ENCODE measurements at places on chromosomes 2 and 18.

DNA sequence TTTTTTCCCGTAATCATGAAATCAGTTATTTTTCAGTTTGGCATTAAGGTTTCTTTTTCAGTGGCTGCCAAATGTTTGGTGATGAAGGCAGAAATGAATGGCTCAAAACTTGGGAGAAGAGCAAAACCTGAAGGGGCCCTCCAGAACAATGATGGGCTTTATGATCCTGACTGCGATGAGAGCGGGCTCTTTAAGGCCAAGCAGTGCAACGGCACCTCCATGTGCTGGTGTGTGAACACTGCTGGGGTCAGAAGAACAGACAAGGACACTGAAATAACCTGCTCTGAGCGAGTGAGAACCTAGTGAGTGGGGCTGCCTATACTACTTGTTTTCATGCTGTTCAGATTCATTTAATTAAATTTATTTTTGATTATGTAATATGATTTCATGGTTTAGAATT, 29.2 kb upstream of the MSH2 start:
- no peak for DNase-seq

DNA sequence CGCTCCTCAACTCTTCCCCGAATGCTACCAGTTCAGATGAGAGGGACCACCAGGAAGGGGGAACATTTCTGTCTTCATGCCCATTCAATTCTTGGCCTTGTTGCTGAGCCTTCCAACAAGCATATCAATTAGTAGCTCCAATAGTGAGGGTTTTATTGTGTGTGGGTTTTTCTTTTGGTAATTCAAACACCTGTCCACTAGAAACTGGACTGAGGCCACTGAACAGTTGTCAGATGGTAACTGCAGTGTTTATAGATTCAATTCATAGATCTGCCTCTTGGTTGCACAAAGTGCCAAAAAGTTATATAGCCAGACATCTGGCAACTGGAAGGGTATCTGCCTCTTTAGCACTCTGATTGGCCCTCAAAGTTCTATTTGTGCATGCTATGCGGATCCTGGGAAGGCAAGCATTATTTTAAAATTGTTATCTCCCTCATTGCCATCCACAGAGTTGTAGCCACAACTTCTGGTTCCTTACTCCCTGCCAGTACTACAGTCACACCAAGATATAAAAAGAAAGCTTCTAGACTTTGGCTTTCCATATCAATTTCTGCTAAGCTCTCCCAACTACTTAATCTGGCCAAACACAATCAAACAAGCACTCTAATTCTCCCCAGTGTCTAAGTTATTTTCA, 83.3 kb upstream of the ZNF521 start:
- peak; percentile 60 for DNase-seq

GRCh38 chr2:231296401-231296974, 98.1 kb downstream of the ARMC9 start:
- no peak for DNase-seq

GRCh38 chr2:162074632-162074895, 549 bp upstream of the DPP4 start:
- no peak for DNase-seq

DNA sequence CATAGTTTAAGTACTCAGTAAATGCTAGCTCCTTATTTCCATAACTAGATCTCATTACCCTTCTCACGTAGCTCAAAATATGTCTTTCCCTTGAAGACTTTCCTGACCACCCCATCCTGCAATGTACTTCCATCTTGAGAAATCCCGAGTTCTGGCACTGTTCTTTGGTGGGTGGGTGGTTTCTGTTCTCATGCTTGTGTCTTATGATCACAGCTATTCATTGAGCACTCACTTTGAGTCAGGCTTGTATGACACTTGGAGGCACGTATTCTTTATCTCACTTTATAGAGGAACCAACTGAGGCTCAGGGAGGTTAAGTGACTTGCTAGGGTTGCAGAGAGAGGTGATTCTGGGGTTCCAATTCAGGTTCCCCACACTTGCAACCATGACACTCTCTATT, 9.0 kb upstream of the CLIP4 start:
- no peak for DNase-seq

- no peak for DNase-seq
Observed at GRCh38 chr2:15346624-15347023, 214.5 kb downstream of the NBAS start.

- no peak for DNase-seq
Observed at GRCh38 chr2:223542501-223542900, 59.7 kb downstream of the SCG2 start.

- DNase-seq = no peak
Observed at GRCh38 chr2:14720739-14721138, 88.2 kb downstream of the LRATD1 start.

- DNase-seq = no peak
Observed at GRCh38 chr2:233556881-233557736, 9.5 kb downstream of the USP40 start.

DNA sequence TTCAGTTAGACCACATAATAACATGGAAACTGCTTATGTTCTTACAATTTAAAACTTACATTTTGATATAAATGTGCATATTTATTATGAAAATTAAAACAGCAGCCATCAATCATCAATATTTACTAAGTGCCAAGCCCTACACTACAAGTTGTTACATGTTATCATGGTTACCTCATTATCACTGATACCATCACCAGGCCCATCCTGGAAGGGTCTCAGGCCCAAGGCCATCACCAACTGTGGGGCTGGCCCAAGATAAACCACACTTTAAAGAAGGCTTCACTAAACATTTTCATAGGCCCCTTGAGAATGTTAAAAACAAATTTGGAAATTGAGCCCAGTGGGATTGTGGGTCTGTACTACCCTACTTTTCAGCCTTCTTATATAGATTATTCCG, 6.4 kb downstream of the ITSN2 start:
- DNase-seq = no peak

GRCh38 chr2:163802284-163802683, 66.5 kb upstream of the FIGN start:
- DNase-seq = no peak

GRCh38 chr2:11651856-11652548, 18.0 kb downstream of the NTSR2 start:
- DNase-seq = no peak

GRCh38 chr2:9832586-9832985, 10.7 kb upstream of the TAF1B start:
- DNase-seq = no peak

GRCh38 chr2:53768242-53768542, 588 bp downstream of the CHAC2 start:
- DNase-seq = no peak

DNA sequence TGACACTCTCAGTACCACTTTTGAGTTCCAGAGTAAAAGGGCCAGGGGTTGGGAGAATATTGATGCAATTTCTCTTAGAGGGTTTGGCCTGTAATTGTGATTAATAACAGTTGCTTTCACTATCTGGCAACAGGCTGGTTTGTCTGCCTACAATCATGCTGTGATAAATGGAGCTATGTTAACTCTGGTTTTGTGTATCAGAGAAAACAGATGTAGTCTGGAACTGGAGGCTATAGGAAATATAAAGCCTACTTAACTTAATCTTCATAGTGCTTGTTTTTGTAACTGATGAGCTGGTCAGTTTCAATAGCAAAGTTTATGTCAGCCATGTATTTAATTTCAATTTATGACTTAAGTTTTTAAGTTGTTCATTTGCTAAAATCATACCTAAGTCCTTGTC, 138.0 kb downstream of the AGPS start:
- DNase-seq = peak; percentile 89

- DNase-seq = no peak
Observed at GRCh38 chr2:78718473-78718872, 307.0 kb upstream of the REG3G start.

GRCh38 chr18:77755187-77755586, 505.5 kb downstream of the GALR1 start:
- no peak for DNase-seq

- no peak for DNase-seq
Observed at GRCh38 chr2:148014616-148015015, 5.9 kb downstream of the ORC4 start.

DNA sequence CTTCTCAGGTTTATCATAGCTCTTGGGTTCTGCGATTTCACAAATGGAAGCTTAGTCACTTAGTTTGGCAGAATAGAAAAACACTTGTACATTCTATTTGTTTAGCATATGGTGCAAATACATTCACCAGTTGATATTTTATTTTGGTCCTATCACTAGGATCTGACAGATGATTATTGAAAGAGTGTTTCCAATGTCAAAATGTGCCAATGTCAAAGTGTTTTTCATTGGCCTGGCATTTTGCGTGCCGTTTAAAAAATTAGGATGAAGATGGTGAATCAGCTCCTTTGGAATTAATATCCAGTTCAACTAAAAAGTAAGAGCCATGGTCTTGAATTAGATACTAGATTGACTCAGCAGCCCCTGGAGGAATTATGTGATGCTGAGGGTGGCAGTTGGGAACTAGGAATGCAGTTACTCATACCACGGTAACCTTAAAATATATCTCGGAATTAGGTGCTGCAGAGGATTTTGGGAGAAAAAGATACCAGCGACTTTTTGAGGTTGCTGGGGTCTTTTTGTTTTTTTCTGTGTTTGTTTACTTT, 87.0 kb downstream of the SPHKAP start:
- no peak for DNase-seq

DNA sequence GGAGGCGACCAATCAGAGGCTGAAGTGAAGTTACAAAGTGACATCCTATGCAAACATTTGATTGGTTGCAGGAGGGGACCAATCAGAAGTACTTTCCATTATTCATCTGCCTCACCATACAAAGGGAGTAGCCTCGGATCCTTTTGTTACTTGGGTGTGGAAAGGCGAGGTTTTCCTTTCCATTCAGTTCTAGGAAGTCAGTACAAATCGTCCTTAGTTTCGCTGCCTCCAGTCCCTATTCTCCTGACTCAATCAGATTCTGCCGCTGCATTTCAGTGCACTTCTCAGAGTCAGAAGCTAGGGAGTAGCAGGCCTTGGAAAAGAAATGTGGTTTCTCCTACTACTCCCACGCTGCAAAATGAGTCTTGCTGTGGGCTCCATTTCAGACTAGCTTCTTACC, 149.4 kb downstream of the DTNA start:
- no peak for DNase-seq

GRCh38 chr2:23283653-23284052, 101.3 kb upstream of the KLHL29 start:
- DNase-seq = no peak

DNA sequence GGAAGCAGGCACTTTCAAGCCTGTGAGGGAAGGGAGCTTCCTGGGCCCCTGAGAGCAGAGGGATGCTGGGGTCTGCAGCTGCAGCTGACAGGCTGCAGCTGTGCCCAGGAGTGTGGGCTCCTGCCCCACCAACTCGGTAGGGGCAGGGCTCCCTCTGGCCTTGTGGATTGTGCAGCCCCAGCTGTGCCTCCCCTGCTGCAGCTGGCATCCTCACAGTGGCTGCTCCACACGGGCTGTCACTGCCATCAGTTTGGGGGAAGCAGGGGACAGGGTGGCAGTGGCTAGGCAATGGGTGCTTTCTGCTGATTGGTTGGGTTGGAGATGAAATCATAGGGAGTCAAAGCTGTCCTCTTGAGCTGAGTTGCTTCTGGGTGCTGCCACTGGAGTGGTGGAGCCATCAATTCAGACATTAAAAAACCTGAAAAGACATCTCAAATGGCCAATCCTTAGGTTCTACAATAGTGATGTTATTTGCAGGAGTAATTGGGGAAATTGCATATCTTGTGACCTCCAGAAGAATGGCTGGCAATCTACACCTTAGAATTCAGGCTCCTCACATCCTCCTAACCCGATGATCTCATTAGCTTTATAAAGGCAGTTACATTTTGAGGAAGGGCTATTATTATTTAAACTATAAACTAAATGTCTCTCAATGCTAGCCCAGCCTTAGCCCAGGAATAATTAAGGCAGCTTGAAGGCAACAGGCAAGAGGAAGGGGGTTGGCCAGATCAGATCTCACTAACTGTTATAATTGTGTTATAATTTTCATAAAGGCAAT, 41.3 kb downstream of the FAM171B start:
- no peak for DNase-seq

DNA sequence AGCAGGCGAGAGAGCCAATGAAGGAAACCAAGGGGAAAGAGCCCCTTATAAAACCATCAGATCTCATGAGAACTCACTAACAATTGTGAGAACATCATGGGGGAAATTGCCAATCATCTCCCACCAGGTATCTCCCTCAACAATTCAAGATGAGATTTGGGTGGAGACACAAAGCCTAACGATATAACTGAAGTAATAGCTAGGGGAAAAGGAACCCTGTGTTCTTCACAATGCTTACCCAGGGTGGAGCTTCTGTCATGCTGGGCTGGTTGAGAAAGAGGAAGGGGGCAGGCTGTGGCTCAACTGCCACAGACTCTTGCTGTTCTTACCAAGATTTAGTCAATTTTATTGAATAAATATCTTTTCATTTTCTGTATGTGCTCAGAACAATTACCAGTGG, 392.1 kb upstream of the HS6ST1 start:
- no peak for DNase-seq

DNA sequence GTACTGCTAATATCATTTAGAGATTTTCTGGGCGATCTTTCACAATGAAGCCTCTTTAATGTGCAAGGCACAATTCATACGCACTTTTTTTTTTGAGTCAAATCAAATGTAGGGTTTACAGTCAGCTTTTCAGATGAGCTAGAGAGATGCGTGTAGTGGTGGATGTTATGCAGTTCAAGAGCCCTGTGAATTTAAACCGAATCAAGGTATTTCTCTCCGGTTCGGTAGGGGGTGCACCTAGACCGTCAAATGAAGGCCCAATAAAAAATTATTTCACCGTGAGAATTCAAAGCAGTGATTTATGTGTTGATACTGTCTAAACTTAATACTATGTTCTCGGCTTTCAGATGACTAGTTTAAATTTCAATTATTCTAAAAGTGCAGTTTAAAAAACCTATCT, 1.1 kb downstream of the PTH2R start:
- no peak for DNase-seq

GRCh38 chr2:67055387-67056304, 341.5 kb upstream of the ETAA1 start:
- DNase-seq = no peak

- peak; percentile 27 for DNase-seq
Observed at GRCh38 chr18:43661570-43661969, 384.3 kb upstream of the SYT4 start.

DNA sequence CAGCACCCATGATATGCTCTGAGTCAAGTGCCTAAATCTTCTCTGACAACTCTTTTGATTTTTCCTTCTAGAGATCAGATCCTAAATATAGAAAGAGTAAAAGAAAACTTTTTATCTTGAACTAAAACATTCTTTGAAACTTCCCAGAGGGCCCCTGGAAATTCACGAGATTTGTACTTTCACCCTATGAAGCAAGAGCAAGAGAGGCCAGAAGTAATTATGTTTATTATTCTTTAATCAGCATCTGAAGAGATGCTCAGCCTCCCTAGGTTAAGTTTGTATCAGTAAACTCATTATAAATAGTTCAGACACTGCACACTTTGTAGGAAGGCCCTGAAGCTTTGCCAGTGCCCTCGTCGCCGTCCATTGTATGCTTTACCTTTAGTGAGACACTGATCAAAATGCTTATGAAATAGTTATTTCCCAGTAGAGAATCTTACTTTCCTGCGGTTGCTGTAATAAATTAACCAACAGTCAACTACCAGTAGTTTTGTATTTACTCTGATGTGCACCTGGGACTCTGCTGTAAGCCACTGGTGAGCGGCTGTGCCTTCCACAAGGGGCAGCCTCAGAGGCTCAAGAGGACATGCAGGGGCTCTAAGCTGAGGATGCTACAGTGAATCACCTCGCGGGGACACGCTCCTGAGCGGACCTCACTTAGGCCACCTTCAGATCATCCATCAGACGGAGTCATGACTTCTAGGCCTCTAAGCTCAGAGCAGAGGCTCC, 71.9 kb downstream of the BIN1 start:
- no peak for DNase-seq

GRCh38 chr18:30492552-30493129, 549.9 kb downstream of the DSC3 start:
- DNase-seq = no peak

All from NCI-H446 treated with DMSO at 0.1 percent for 48 hours (cell line).